ENCODE measurements at places on chromosomes 3 and 15.
A peak's percentile ranks its signal among the peaks of the same experiment; 100 is the strongest.

DNA sequence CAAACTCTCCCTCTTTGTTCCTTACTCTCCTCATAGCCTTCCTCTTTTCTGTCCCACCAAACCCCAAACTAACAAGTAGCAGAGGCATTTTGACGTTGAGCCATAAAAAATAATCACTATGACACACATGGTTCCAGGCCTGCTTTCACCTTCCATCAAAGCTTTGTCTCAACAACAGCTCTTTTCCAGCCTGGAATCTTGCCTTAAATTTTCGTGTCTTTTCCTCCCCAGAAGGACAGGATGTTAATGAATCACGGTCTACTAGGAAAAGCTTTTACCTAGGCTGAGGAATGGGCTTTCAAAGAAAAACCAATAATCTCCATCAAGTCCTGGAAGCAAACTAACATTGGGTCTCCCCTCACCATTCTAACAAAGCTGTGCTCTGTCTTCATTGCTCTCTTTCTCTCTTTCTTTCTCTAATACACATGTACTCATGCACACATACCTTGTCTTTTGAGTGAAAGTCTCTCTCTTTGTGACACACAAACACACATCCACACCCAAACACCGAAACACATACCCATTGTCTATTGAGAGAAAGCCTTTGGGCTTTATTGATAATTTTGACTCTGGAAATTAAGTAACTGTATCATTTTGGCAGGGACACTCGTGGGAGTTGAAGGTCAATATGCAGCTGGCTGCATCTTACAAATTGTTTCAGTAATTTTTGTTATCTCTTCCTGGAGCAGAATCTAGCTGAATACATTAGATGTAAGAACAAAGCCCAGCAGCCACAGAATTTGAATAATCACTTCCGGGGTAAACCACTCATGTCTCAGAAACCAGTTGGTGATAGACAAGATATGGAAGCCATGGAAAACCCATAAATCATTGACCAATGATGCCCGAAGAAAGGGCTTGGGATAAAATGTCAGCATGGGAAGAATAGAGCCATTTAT lies 107.4 kb upstream of the SLC4A7 start:
- DNase-seq = no peak

DNA sequence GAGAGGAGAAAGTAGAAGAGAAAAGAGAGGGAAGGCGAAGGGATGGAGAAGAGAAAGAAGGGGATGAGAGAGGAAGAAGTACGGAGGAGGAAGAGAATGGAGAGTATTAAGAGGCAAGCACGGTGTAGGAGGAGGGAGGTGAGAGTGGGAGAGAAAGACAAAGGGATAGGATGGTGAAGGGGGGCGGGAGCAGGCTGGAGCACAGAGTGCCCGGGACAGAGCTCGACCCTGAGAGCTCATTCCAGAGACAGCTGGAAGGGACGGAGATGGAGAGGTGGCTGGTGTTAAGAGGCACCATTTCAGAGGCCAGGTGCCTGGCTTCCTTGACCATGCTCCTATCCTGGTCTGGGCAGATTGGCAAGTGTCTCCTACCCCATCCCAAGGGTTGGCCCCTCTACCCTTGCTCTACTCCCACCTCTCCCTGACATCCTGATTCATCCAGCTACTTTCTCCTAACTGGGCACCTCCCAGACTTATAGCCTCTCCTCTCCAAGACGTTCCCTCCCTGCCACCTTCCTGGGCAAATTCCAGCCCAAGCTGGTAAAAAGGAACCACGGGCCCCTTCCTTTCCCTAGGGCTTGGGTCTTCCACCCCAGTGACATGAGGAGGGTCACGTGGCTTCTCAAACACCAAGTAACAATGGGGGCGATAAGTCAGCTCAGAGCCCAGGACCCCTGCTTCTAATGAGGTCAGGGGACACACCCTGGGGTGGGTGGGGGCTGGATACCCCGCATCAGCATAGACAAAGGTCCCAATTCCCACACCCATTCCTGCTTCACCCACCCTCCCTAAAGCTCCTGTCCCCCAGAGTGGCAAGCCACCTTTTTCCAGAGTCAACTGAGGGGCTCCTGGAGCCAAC lies 1.1 kb downstream of the CLCN2 start:
- no peak for DNase-seq

- no peak for DNase-seq
Observed at GRCh38 chr3:49716169-49716568, 3.3 kb downstream of the AMIGO3 start.

GRCh38 chr3:39000008-39000450 lies 51.7 kb downstream of the SCN11A start:
- no peak for DNase-seq

DNA sequence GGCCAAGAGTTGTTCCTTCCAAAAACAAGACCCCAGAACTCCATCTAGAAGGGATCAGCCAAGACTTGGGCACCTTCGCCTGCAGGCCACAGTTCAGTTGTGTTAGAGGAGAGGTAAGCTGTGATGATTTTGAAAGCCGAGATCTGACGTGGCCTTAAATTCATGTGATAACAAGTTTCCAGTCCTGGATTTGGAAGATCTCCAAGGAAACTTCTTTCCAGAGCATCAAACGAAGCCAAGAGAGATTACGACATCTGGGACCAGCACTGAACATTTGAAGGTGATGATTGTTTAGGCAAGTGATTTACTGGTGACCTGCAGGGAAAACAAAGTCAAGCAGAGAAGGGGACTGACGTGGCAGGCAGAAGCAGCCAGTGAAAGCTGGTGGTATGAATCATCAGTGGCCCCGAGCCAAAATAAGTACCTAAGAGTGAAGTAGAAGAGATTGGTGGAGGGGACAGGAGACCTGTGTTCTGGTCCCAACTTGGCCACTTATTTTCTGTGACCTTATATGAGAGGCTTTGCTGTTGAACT lies 339.0 kb upstream of the PROK2 start:
- no peak for DNase-seq

DNA sequence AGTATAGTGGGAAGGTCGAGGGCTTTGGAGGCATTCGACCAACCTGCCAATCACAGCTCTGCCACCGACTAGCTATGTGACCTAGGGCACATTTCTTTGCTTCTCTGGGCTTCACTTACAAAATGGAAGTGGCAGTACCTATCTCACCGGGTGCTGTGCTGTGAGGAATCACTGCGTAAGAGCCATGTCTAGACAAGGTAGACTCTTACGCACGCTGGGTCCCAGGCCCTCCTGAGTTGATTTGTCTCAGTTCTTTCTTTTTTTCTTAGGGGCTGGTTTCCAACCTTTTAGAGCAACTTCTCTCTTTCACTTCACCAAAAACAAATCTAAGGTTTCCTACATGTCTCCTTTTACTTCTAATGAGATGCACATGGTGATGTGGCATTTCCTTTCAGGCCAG lies 18.8 kb downstream of the CA12 start:
- DNase-seq = no peak

- DNase-seq = no peak
Observed at GRCh38 chr3:26712211-26713026, 89.8 kb downstream of the LRRC3B start.

GRCh38 chr15:100338971-100339444 lies 2.8 kb downstream of the ADAMTS17 start:
- peak; percentile 20 for DNase-seq

DNA sequence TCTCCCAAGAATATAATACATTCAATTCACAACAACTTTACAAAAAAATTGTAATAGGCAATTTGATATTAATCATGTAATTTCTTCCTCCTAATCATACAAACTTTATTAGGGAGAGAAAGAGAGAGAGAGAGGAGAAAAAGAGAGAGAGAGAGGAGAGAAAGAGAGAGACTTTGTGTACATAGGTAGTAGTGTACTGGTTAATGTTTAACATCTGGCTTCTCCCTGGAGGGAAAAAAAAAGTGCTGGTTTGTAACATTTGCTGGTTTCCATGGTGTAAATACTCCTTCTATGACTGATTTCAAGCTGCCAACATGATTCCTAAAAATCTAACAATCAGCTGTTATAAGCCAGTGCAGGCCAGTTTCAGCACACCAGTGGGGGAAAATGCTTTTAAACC lies 98.0 kb upstream of the ARHGEF26 start:
- DNase-seq = no peak

GRCh38 chr3:132843349-132843748 lies 121.1 kb upstream of the NPHP3 start:
- DNase-seq = no peak

GRCh38 chr3:173913397-173913796 lies 515.9 kb downstream of the NLGN1 start:
- DNase-seq = no peak

DNA sequence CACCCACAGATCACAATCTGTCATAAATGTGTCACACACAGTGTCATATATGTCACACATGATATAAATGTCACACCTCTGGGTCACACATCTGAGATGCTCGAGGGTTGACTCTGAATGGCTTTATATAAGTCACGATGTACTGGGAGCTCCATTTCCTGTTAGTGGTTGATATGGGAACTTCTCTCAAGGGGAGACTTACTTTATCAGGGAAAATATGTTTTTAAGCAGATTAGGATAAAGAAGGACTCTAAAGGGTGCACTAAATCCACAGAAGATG lies 83.9 kb upstream of the MEF2A start:
- no peak for DNase-seq

- DNase-seq = no peak
Observed at GRCh38 chr15:58228718-58229117, 90.5 kb downstream of the AQP9 start.

DNA sequence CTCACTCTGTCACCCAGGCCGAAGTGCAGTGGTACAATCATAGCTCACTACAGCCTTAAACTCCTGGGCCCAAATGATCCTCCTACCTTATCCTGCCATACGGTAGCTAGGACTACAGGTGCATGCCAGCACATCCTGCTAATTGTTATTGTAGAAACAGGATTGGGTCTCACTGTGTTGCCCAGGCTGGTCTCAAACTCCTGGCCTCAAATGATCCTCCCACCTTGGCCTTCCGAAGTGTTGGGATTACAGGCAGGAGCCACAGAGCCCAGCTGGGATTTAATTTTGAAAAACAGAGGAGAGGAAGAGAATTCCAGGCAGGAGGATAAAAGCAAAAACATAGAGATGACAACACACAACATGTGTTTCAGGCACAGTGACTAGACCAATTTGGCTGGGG lies 40.5 kb downstream of the SFMBT1 start:
- DNase-seq = no peak

GRCh38 chr3:100206687-100207086 lies 54.1 kb upstream of the TBC1D23 start:
- no peak for DNase-seq

- DNase-seq = no peak
Observed at GRCh38 chr3:182046166-182046764, 334.5 kb downstream of the SOX2 start.

DNA sequence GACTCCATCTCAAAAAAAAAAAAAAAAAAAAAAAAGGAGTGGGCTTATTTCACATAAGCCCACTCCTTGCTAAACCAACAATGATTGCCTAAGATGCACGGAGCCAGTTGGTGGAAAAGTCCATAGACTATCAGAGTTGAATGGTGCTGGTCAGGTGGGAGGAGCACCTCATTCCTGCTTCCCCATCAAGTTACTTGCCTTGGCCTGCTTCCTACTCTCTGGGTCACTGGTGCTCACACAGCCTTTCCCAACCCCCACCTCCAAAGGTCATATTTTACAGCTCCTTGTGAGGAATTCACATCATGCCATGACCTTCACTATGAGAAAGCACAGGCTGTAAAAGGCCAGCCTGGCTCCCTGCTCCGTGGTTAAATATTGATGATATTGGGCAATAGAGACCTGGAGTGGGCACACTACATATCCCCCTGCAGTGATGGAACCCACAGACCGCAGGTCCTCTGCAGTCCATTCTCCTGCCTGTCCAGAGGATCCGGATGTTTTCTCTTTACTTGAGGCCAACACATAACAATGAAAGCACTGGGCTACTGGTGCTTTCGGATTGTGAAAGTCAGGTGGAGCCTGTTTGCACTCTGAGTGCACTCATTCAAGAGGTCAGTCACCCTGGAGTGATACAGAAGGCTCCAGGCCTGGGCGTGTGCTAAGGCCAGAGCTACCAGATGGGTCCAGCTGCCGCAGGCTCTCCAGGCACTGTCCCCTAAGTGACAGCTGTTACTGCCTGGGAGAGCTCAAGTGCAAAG lies at the start of gene SLC51B:
Gene SLC51B (plus strand): TSS at position 664 of the 758 bp plus-strand sequence. CDS start 4,618 bp downstream, outside the sequence.
- DNase-seq = no peak

GRCh38 chr3:148227534-148227933 lies 470.2 kb upstream of the AGTR1 start:
- DNase-seq = no peak

- no peak for DNase-seq
Observed at GRCh38 chr3:5250467-5251195, 63.1 kb downstream of the EDEM1 start.

DNA sequence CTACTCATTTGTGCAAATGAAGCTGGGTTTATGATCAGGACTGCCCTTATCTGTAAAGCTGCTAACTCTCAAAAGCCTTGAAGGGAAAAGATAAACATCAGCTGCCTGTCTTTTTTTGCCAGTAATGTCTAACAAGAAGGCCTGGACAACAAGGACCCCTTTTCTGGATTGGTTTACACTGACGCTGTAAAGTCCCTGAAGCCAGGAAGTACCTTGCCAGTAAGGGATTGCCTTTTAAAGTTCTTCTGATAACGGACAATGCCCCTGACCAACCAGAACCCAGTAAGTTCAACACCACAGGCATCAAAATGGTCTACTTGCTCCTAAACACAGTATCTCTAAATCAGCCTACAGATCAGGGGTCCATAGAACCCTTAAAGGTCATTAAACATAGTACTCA lies 178.0 kb downstream of the PCCB start:
- no peak for DNase-seq

- no peak for DNase-seq
Observed at GRCh38 chr3:23752126-23752525, 53.6 kb upstream of the UBE2E1 start.

- DNase-seq = no peak
Observed at GRCh38 chr3:23174426-23175039, 28.6 kb upstream of the UBE2E2 start.

DNA sequence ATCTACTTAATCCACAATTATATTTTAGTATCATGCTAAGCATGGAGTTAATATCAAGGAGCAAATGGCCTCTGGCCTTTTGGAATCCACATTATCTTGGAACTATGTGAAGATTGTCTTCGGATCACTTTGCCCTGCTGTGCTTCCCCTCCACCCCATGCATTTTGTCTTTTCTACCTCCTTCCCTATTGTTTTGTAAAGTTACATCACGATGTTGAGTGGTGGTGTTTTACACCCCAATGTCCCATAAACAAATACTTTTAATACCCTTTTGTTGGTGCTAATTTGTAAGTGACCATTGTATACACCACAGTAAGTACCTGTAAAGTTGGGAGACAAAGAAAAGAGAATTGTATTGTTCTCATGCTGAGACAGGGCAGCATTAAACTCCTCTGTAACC lies 258.4 kb upstream of the ZNF717 start:
- no peak for DNase-seq

DNA sequence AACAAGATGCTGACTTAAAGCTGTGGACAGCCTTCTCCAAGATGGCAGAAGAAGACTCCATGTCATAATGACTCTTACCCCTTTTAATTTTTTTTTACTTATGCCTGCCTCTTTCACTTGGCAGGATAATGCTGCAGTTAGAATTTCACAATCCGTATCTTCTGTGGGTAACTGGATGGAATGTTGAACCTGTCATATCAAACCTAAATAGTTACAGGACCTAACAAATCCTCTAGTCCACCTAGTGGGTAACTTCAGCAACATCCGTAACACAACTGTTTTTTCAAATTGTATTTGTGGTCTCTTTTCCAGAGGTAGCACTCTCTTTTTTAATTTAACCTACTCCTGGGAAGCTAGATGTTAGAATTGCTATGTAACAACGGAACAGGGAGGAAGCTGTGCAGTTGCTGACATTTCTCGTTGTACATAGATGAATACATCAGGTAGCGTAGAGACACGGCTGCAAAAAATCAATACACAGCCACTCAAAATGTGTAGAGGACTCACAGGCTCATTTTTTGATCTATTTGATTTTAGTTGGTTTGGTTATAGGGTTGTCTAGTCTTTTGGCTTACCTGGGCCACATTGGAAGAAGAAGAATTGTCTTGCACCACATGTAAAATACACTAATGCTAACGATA lies 43.9 kb upstream of the TRPM1 start:
- no peak for DNase-seq
